ENCODE measurements at places on chromosomes 7 and 10.

- DNase-seq, result peak; percentile 27
Observed at GRCh38 chr10:5890452-5890915, 441 bp downstream of the FBH1 start.

DNA sequence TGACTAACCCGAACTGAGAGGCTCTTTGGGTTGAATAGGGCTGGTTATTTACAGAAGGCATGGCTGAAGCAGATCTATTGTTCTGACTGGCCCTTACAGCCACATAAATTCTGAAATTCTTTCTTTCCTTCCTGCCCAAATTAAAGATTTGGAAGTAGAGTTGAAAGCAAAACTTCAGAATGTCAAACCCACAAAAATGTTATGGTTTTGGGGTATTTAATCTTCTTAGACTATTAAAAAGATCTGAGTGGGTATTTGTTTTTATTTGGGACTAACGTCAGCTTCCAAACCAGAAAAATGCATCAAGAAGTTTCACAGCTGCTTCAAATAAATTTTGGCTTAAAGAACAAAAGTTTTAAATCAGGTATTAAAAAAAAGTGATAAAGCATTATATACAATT lies 124.5 kb downstream of the AHR start:
- no peak for DNase-seq

DNA sequence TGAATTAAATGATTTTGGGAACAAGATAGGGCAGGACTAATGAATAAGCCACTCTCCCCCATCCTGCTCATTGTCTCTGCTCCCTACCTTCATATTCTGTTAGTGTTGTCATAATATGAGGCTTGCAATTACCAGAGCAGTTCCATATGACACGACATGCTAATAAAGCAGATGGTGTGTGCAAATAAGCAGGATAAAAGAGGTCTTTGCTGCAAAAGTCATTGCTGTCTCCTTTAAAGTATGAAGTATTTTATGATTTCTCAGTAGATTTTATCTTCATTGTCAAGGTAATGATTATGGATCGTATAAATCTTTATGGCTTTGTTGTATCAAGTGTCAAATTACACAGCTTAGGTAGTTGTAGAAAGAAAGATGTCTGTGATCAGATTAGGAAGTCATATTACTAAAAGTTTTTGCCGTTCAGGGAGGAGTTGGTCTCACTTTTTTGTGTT lies 114.8 kb downstream of the SDK1 start:
- no peak for DNase-seq

DNA sequence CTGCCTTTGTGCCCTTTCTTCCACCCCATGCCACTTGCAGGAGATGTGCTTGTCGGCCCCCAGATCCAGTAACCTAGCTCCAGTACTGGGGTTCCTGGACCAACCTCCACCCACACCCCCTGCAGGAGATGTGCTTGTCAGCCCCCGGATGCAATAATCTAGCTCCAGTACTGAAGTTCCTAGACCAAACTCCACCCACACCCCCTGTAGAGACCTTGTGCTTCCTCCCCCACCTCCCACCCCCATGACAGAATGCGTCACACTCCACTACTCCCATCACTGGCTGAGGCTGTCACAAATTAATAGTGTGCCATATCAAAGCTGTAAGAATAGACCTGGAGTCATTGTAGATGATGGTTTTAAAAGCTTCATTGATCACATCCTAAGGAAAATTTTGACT lies 185.0 kb downstream of the BICC1 start:
- no peak for DNase-seq

DNA sequence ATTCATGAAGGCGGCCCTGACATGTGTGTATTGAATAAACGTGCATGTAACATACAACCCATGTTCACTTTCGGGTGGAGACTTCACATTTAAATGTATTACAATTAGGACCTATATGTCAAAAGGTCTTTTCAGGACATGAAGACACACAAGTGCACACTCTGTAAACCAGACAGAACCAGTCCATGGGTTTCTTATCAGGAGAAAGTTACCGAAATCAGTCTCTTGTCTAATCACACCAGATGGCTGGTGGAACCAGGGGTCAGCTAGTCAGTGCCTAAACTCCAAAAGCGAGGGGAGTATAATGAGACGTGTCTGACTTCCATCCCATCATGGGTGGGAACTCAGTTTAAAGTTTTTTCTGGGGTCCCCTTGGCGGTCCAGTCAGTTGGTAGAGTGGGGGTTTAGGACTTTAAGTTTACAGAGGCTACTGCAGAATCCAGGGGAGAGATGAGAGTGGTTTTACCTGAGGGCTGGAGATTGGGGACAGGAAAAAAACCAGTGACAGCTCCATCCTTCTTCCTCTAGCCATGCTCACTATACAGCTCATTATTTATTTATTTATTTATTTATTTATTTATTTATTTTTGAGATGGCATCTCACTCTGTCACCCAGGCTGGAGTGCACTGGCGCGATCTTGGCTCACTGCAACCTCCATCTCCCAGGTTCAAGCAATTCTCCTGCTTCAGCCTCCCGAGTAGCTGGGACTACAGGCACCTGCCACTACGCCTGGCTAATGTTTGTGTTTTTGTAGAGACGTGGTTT lies 251.3 kb upstream of the LYZL1 start:
- DNase-seq, result no peak

- DNase-seq, result no peak
Observed at GRCh38 chr7:52925332-52925731, 110.1 kb upstream of the POM121L12 start.

DNA sequence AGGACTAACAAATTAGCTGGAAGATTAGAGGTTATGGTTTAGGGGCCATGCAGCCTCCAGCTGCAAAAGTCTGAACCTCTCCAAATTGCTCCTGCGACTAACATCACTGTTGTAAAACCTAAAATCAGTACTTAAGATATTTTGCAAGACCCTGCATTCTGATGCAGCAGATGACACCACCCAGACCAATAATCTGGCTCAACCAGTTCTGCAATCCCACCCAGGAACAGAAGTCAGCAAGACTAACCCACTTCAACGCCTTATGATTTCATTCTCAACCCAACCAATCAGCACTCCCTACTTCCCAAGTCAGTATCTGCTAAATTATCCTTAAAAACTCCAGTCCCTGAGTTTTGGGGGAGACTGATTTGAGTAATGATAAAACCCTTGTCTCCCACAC lies 250.8 kb upstream of the MBL2 start:
- DNase-seq, result no peak

DNA sequence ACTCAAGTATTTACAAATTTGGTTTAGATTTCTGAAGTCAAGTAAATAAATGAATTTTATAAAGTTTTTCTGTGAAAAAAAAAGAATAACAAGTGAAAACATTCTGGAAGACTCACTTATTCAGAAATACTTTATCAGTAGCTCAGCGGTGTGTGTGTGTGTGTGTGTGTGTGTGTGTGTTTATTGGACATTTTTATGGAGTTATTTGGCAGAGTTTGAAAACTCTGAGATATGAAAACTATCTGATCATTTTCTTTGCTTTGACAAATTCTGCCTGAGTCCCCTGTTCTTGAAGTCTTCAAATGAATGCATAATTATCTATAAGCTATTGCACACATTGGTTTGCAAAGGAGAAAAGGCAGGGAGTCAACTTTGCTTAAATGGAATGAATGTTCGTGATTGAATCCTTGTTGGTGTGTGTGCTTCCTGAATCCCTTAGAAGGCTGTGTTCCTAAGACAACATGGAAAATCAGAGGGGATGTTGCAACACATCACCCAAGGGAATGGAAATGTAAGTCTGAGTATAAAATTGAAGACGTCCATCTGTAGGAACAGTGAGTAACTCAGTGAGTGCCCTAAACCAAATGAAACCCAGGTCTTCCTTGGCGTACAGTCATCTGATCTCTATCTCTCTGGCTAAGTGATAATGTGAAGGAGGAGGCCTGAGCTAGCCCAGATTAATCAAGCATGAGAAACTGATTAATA lies 160.9 kb downstream of the REEP3 start:
- DNase-seq, result no peak

GRCh38 chr10:51653025-51653424 lies 46.4 kb downstream of the CSTF2T start:
- no peak for DNase-seq

DNA sequence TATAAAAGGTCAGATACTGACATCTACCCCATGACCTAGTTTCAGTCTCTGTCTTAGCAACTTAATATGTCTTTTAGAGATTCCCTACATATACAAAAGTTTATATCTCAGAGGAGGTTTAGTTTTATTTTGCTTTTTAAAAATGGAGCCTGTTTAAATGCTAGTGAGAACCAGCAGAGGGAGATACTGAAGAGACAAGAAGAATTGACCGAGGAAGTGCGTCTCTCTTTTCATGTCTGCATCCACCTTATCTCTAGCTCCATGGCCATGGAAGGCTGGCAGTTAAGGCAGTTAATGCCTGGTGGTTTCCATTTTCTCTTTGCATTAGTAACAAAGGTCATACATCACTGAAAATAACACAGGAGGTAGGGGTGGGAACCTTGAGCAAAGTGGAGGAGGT lies 10.7 kb downstream of the SUV39H2 start:
- no peak for DNase-seq

- DNase-seq, result no peak
Observed at GRCh38 chr10:5540080-5540479, 15.3 kb downstream of the CALML3 start.

GRCh38 chr10:50997461-50997860 lies 76.8 kb upstream of the PRKG1 start:
- no peak for DNase-seq

DNA sequence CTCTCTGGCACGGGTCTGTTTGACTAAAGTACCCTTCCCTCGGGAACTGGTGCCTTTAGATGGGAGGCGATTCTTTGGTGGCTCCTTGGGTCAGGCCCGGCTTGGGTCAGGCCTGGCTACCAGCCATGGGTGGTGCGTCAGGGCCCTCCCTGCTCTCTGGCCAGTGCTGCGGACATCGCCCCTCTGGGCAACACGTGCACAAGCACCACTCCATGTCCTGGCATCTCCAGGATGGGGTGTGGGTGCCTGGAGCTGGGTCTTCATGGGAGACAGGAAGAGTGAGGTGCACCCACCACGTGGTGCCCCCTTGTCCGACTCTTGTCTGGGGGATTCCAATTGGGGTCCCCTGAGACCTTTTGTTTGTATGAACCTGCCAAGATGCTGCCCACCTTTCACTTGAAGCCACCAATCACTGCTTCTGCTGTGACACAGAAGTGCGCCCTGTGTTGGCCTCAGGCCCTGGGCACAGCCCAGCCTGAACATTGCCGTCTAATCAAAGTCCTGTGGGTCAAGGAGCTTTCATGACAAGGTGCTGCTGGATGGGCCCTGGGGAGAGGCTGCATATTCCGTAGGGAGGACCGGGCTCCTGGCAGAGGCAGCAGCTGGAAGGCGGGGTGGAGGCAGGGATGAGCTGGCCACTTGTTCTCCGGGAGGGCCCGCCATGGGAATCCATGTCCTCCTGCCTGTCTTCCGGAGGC lies 11.1 kb upstream of the PWWP2B start:
- peak; percentile 9 for DNase-seq

DNA sequence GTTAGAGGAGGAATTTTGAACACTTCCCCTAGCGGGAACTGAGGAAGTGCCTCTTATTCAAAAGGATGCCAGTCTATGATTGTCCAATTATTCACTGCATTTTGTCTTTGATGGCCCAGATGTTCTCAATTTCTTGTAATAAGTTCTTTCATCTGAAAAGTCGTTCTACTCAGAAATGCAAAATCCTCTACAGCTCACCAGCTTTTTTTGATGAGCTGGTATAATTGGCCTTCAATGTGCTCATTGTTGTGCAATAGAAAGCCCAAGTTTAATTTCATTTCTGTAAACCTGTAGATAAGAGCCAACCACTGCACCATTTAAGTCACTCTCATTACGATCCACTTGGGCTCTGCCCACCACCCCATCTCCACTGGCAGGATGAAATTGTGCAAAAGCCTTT lies 978.7 kb upstream of the AUTS2 start:
- no peak for DNase-seq

- DNase-seq, result no peak
Observed at GRCh38 chr7:82428186-82428961, 15.2 kb downstream of the CACNA2D1 start.

GRCh38 chr10:14322526-14323188 lies 8.1 kb downstream of the FRMD4A start:
- DNase-seq, result no peak

- peak; percentile 5 for DNase-seq
Observed at GRCh38 chr7:1853986-1854865, 184.1 kb downstream of the ELFN1 start.

DNA sequence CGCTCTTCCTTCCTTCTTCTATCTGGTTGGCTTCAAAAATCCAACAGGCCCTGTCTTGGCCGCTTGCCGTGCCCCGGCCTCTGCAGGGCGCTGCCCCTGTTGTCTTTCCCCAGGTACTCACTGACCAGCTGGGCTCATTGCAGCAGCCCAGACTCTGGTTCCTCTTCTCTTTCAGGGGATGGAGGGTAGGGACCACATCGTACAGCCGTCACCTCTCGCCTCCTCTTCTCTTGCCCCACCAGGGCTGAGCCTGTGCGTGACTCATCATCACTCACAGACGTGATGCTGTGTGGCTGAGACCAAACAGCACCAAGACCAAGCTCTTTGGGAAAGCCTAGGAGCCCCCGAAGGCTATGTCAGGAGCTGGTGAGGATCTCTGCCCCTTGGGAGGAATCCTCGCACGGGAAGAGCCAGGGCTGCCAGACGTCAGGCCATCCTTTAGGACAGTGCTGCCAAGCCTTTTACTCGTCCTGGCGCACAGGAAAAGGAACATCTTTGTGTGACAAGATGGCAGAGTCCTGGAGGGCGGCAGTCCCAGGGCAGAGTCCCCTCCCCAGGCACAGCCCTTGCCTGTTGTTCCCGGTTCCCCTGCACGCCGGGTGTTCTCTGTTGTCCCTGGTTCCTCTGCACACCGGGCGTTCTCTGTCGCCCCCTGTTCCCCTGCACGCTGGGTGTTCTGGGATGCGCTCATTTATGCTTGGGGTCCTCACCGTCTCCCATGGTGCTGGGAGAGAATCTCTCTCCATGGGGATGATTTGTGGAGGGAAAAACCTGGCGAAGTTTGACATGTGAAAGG lies 188.5 kb upstream of the SHH start:
- DNase-seq, result no peak

GRCh38 chr10:114655671-114656070 lies 2.4 kb downstream of the ABLIM1 start:
- no peak for DNase-seq

DNA sequence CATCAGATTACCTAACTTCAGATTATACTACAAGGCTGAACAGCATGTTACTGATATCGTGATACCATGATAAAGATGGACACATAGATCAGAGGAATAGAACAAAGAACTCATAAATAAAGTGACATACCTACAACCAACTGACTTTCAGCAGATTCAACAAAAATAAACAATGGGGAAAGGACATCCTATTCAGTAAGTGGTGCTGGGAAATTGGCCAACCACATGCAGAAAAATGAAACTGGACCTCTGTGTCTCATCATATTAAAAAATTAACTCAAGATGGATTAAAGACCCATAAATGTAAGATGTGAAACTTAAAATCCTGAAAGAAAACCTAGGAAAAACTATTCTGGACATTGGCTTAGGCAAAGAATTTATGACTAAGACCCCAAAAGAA lies 158.6 kb downstream of the ZEB1 start:
- no peak for DNase-seq

- peak; percentile 26 for DNase-seq
Observed at GRCh38 chr10:69644658-69645295, 14.7 kb downstream of the FAM241B start.

GRCh38 chr10:109996766-109997171 lies 11.0 kb upstream of the ADD3 start:
- no peak for DNase-seq

GRCh38 chr10:97974526-97975525 lies 55.6 kb downstream of the CRTAC1 start:
- DNase-seq, result no peak

All from activated naive CD4-positive, alpha-beta T cell treated with anti-CD3 and anti-CD28 coated beads, Interleukin-2, amount 50 U/mL, for 16 hours (primary cell).